ENCODE measurements at places on chromosomes 5 and 9.

- peak; percentile 79 for DNase-seq
These were observed 3.5 kb upstream of the PHYHD1 start for GRCh38 chr9:128917151-128917849.

DNA sequence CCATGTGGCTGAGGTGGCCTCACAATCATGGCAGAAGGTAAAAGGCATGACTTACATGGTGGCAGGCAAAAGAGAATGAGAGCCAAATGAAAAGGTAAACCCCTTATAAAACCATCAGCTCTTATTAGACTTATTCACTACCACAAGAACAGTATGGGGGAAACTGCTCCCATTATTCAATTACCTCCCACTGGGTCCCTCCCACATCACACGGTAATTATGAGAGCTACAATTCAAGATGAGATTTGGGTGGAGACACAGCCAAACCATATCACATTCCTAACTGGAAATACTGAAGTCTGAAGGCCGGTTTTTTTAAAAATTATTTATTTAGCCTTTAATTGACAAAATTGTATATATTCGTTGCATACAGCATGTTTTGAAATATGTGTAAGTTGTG, 28.5 kb downstream of the FBXL7 start:
- DNase-seq: no peak

- peak; percentile 80 for DNase-seq
These were observed 86.9 kb upstream of the ERCC6L2 start for GRCh38 chr9:95788521-95788991.

DNA sequence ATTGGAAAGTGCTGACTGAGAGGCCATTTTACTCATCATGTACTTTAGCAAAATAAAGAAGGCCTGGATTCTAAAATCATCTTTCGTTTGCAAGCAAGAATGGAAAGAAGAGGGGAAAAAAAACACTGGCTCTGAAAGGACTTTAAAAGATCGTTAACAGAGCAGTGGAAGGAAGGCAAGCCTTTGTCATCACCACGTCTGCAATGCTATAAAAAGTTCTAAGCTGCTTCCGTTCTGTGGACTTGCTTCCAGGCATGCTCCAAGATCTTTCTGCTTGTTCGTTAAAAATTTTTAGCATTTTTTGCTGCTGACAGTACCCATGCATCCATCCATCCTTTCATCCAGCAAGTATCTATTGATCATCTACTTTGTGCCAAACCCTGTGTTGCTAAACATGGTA, 226.5 kb downstream of the GABBR2 start:
- DNase-seq: no peak

- DNase-seq: no peak
These were observed 13.6 kb downstream of the FNBP1 start for GRCh38 chr9:130029223-130029973.

- DNase-seq: no peak
These were observed 218.2 kb upstream of the PRDM9 start for GRCh38 chr5:23289162-23289561.

- peak; percentile 68 for DNase-seq
These were observed 5.6 kb downstream of the MAMDC2 start for GRCh38 chr9:70049236-70049635.

- no peak for DNase-seq
These were observed 116.2 kb upstream of the PIK3R1 start for GRCh38 chr5:68099327-68099726.

DNA sequence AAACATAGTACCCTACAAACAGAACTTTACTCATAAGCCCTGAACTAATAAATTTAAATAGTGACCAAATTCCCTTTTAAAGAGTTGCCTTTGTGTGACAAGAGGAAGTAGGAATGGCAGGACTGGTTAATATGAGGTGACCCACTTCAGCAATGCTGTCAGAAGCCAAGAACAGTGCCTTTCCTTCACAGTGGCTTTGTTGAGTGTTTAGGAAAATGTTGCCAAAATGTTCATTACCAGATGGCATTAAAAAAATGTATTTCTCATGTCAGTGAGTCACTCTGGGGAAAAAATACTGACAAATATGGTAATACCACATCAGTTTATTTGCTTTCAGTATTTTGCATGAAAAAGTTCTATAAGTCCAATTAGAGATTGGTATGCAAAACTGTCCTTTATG, 103.3 kb downstream of the DIRAS2 start:
- no peak for DNase-seq

- no peak for DNase-seq
These were observed 43.9 kb downstream of the FAM169A start for GRCh38 chr5:74822288-74822687.

DNA sequence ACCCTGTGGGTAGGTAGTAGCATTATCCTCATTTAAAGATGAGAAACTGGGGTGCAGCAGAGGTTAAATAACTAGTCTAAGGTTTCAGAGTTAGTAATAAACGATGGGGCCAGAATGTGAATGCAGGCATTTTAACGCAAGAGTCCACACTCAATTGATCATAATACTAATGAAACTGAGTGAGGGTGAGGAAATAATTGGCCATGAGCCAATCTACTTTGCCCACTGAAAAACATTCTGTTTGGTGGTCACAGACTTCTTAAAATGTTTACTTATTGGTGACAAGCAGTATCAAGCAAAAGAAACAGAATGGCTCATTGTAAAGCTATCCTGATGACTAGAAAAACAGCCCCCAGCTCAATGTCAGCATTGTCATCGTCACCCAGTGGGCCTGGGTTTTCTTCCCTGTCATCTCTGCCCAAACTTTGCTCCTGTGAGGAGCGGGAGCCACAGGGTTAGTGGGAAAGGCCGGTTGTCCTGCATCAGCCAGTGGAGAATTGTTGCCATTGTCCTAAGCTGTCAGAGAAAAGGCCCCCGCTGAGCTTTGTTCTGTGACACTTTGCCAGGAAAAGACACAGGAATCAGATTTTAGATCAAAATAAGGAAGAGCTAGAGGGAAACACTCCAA, 77.3 kb upstream of the MAN2A1 start:
- DNase-seq: no peak

DNA sequence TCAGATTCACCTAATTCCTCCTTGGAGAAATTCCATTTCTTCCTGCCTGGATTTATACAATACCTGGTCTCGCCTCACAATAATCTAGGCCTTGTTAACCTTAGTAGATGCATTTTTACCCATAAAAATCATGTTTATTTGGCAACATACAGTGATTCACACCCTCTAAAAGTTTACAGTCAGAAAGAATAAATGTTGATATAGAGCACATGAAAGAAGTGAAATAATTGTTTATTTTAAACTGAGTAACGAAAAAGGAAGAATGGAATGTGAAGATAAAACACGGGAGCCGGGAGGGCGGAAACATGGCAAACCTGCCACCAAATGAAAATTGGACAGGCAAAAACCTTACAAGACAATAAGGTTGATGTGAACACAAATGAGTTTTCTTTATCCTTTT, 28.9 kb upstream of the KCNN2 start:
- peak; percentile 27 for DNase-seq

- DNase-seq: peak; percentile 68
These were observed 473.6 kb upstream of the FTMT start for GRCh38 chr5:121378046-121378445.

- peak; percentile 72 for DNase-seq
These were observed 35.7 kb upstream of the ADRB2 start for GRCh38 chr5:148790545-148791333.

DNA sequence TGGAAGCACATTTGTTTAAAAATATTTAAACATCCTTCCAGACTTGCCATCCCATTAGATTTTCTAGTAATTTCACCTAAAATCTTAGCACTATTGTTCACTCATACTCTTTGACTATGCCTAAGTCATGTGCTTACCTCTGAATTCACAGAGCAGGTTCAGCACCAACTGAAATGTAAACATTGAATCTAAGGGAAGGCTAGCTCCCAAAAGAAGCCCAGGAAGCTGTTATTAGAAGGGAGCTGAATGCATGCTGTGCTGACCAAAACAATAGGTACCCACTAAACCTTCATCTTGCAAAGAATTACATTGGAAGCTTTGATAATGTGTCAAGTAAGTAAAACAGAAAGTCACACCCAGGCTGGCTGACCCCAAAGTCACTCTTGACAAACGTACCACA, 571.3 kb downstream of the GABRG2 start:
- no peak for DNase-seq

DNA sequence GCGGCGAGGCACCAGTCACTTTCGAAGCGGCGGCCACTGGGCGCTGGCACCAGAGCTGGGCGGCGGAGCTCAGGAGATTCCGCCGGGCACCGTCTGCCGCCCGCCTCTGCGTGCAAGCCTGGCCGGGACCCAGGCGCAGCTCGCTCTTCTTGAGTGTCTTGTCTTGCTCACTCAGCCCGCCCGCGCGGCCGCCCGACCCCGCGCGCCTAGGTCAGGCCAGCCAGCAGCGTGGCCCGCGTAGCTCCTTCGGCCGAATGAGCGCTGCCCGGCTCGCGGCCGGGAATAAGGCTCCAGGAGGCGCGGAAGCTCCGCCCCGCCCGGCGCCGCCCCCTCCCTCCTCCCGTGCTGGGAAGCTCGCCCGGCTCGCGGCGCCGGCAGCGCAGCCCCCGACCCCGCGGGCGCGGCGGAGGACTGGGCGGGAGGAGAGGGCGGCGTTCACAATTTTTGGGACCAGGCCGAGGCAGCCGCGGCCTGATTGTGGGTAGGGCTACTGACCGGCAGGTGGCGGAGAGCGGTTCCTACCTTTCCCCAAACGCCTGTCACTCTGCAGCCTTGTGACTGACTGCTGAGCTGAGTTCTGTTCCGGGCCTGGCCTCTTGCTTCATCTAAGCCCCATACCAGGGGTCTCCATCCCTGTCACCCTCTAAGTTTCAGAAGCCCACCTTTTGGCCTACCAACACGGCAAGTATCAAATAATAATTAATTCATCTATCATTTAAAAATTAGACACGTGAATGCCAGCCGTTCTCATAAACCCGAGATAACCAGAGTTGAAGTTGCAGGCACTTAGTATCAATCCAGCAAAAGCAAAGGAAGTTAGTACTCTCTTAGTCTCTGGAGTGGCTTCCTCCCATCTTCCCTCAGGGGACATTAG, at the start of gene HBEGF:
Gene HBEGF (minus strand): TSS at position 256 of the 874 bp plus-strand sequence. CDS start 275 bp downstream, outside the sequence.
- DNase-seq: peak; percentile 88
